ENCODE measurements at places on chromosomes 11 and 22. TPM values are rescaled to one million over a fixed set of nuclear protein-coding genes. Genes with fewer than 3 reads are reported as not detected.

DNA sequence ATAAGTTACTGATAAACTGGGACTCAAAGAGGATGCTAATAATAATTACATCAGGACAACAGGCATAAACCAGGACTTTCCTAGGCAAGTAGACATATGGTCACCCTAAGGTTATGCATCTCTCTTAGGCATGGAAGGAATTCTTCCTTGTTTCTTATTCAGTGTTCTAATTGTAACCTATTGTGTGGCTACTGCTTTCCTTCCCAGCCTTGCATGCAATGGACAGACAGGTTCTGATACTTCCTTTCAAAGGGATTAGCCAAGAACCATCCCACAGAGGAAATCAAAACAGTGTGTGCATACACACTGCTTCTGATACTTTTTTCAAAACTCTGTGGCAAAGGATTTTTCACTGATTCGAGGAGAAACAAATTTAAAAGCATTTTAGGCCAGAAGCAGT is 48.3 kb downstream of the RRAS2 start:
- no peak for DNase-seq

DNA sequence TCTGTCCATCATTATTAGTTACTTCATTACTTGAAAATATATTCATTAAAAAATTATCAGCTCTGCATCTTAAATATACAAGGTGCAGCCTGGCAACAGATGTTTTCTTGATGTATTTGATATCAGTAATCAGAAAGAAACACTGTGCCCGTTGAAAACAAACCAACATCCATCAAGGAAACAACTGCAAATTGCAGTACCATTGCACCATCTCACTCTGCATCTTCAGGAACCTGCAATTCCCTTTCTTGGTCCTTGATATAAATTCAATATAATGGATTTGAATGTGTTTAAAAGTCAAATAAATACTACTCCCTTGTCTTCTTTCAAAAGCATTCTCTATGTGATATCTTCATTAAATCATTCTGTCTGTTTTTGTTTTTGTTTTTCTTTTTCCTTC is 1131.2 kb downstream of the FAM181B start:
- DNase-seq, result no peak

DNA sequence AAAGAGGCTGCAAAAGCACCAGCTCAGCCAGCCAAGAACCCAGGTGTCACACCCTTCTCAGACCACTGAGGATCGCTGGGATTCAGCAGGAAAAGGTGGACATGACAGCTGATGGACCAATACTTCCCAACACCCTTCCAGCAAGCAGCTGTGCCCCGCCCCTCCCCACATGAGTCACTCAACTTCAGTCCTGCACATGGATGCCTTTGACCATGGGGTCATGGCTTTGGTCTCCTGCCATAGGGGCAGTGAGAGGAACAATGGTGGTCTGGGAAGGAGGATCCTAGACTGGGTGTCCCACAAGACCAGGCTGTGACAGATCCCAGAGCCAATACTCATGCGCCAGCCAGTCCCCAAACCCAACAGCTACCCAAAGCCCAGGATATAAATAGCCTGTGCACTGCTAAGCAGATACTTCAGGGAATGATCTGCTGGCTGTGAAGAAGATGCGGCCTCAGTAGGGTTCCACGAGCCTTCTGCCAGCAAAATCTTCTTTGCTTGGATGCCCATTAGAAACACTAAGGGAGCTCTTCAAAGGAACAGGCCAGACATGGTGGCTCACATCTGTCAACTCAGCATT is 5.5 kb upstream of the RGL4 start:
- peak; percentile 2 for DNase-seq

DNA sequence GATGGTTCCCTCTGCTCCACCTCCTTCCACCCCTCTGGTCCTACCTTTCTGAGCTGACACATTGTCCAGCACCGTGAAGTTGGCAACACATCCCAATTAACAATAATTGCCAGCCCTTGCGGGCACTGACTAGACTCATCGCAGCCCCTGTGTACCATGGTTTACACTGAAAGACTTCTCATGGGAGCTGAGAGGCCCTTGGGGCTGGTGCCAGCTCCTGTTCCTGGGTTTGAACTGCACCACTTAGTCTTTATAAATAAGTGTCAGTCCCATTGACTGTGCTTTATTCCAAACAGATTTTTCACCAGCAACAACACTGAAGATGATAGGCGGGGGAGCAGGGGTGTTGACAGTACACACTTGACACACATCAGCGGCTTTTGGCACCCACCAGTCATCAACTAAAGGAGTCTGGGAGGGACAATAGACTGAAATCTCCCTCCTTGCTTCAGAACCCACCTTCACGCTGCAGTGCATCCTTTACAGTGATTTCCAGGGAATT is 447.3 kb downstream of the NTM start:
- DNase-seq, result no peak

DNA sequence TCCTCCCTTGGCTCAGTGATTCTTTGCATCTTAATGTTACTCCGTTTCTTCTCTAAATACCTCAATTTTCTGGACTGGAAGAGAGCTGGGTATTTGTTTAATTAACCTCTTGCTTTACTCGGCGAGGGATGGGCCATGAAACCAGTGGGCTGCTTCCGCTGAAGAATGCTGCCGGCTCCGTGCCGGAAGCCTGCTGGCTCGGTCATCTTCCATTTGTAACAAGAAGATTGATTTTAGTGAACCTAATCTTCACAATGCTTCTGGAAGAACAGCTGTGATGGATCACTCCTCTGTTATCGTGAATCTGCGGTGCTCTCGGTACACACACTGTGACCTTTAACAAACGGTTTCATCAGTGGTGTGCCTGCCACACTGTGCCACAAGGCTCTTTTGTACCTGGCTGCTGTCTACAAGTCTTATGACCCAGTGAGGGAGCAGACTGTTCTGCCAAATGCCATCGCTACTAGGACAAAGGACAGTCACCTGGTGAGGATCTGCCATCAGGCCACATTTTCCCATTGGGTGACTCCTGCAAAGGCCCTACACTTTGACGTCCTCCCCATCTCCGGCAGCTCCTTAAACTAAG is 25.3 kb upstream of the PARVB start:
- no peak for DNase-seq

CAVIN3 gene
- 42.5 TPM for total RNA-seq

GRCh38 chr11:6455070-6455469 is 14.3 kb upstream of the HPX start:
- no peak for DNase-seq

PATE2 gene
- total RNA-seq, result not detected

GRCh38 chr11:65383778-65384177 is 1.3 kb upstream of the SLC25A45 start:
- DNase-seq, result no peak

GRCh38 chr22:32882774-32883530 is 81.4 kb downstream of the TIMP3 start:
- DNase-seq, result no peak

NRIP3 gene
- 0.76 TPM for total RNA-seq

DNA sequence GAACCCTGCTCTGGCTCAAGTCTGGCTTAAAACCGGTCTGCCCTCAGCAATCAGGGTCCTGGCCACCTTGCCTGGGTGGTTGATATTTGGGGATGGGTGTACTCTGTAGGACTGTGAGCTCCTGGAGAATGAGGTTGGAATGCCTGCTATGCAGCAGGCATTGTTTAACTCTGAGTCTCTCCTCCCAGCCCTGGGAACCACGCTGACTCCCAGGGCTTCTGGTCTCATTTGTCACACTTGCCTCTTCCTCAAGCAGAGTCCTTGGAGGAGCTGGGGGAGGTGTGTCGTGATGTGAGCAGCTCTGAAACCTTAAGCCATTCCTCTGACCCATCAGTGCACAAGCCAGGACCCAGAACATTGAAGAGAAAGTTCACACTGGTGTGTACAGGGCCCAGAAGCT is 340.1 kb downstream of the MN1 start:
- DNase-seq, result no peak

- DNase-seq, result no peak
Measured at GRCh38 chr22:37940698-37941376, 12.6 kb downstream of the C22orf23 start.

- DNase-seq, result no peak
Measured at GRCh38 chr11:21640491-21640890, 552.4 kb upstream of the ANO5 start.

DNA sequence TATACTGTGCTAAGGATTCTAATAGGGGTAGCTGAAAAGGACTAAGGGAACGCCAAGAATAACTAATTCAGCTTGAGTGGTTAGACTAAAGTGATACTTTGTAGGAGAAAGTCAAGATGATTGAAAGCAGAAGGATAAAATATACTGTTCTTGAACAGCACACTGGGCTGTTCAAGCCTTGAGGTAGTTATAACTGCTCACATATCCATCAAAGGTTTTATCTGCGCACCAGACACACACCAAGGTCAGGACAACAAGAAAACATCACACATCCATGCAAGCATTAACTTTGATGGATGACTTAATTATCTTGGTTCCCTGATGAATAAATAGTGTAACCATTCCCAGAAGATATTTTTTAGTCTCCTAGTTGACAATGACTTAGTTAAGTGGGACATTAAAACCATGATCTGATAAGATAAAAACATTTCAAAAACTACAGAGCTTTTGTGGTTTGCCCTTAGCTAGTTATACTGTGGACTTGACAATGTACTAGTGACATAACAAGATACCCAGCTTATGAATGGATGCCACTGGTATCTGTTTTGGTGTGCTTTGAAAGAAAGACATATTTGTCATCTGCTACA is 728.9 kb downstream of the JRKL start:
- DNase-seq, result no peak

GAS2 gene
- total RNA-seq, result 10.0 TPM

CD3G gene
- 0.78 TPM for total RNA-seq

TESMIN gene
- 0.27 TPM for total RNA-seq

DNA sequence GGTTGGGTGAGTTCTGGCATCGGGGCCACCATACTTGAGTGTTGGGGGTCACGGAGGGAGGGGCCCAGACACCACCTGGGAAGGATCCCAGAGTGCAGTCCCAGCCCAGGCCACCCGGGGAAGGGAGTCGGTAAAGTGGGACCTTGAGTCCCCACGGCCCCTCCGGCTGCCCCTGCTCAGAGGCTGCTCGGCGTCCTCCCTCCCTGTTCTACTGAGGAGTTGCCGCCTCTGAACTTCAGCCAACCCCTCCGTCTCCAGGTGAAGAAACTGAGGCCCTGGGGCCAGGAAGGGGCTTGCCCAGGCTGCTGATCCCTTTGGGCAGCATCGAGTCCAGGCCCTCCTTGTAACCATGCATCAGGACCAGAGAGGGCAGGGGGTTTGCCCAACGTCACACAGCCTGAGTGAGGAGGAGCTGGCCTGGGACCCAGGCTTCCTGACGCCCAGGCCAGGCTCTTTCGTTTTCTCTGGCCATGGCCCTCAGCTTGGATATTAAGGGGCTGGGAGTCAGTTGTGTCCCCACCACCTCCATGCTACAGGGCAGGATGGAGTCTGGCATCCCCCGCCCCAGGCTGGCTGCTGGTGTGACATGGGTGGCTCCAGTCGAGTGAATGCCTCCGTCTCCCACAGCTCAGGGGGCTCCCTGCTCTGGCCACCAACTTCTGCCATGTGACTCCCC is 1.3 kb downstream of the PARVG start:
- DNase-seq, result peak; percentile 41

DNA sequence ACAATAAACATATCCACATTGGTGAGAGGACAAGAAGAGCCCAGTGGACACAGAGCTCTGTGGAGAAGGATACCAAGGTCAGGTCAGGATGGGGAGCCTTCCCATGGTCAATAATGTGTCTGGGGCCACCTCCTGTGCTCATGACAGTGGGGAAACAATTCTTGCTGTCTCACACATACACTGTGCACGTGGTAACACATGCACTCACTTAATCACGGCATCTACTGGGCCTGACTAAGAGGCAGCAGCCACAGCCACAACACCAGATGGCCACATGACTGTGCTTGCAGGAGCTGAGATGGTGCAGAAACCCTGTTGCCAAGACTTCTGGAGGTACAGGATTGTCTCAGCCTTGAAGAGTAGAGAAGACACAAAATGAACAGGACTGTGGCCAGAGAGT is 28.6 kb downstream of the C22orf42 start:
- DNase-seq, result no peak

RIC3 gene
- 11.7 TPM for total RNA-seq

SLC22A6 gene
- total RNA-seq, result not detected

- DNase-seq, result peak; percentile 33
Measured at GRCh38 chr11:64296830-64297698, 3.1 kb upstream of the CATSPERZ start.

STARD10 gene
- total RNA-seq, result 114 TPM

LYVE1 gene
- 106 TPM for total RNA-seq

GRCh38 chr11:129574431-129574830 is 198.8 kb downstream of the BARX2 start:
- no peak for DNase-seq

GRCh38 chr22:48297296-48297695 is 1530.4 kb downstream of the BRD1 start:
- no peak for DNase-seq

MYRF gene
- 0.30 TPM for total RNA-seq

GRCh38 chr11:7964873-7965272 is 374 bp downstream of the NLRP10 start:
- DNase-seq, result no peak

- DNase-seq, result peak; percentile 78
Measured at GRCh38 chr11:76185931-76186401, 20.3 kb downstream of the WNT11 start.

GRCh38 chr11:65911682-65912568 is 6.9 kb downstream of the C11orf68 start:
- no peak for DNase-seq

DNA sequence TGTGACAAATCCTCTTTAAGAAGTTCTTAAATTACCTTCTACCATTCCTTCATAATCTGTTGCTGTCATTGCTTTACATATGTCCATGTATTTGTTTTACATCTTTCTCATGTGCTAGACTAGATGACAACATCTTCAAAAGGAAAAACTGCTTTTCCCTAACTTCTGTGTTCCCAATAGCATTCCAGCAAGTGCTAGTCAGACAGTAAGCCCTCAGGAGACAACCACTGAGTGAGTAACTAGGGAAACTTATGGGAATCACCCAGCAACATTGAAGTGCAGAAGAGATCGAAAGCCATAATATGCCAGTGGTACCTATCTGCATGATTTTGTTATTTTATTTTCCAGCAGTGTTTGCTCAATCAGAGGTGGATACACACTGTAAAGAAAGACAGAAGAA is 889.7 kb upstream of the API5 start:
- DNase-seq, result no peak

- no peak for DNase-seq
Measured at GRCh38 chr11:9977554-9977953, 313.7 kb downstream of the SWAP70 start.

- DNase-seq, result no peak
Measured at GRCh38 chr11:18757811-18758210, 31.8 kb upstream of the IGSF22 start.

- DNase-seq, result no peak
Measured at GRCh38 chr11:126331286-126331685, 24.2 kb upstream of the ST3GAL4 start.

GRCh38 chr11:65584106-65584505 is 8.3 kb downstream of the EHBP1L1 start:
- DNase-seq, result no peak

DNA sequence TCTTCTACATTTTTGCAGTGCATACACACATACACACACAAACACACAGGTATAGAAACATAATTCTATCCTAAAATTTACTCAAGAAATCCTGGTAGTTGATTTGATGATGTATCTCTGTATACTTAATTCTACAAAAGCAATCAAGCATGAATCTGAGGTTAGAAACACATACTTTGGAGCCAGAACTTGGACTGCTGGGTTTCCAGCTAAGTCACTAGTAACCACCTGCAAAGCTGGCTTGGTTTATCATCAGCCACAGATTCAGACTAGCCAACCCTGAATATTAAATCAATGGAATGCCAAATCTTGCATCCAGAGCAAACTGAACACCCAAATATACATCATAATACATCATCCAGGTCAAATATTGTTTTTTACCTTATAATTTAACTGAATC is 24.8 kb upstream of the POU2AF2 start:
- DNase-seq, result no peak

Measured in Right ventricle myocardium inferior (tissue), 1 donor.